Stimulated activated CD4-positive, alpha-beta T cell treated with anti-CD3 and anti-CD28 coated beads, Interleukin-1b, Interleukin-23, amount 100 ng/mL, for 24 hours (primary cell): ENCODE measurements at places on chromosomes 11 and 22.

- DNase-seq, result no peak
Observed at GRCh38 chr22:43829904-43830851, 18.1 kb upstream of the EFCAB6 start.

GRCh38 chr11:23134627-23135026 is 274.4 kb upstream of the CCDC179 start:
- no peak for DNase-seq

- no peak for DNase-seq
Observed at GRCh38 chr11:120131941-120132644, 5.8 kb downstream of the TRIM29 start.

- DNase-seq, result no peak
Observed at GRCh38 chr11:112734207-112734606, 227.0 kb upstream of the NCAM1 start.

GRCh38 chr11:86749821-86750401 is 50.4 kb upstream of the PRSS23 start:
- DNase-seq, result no peak

DNA sequence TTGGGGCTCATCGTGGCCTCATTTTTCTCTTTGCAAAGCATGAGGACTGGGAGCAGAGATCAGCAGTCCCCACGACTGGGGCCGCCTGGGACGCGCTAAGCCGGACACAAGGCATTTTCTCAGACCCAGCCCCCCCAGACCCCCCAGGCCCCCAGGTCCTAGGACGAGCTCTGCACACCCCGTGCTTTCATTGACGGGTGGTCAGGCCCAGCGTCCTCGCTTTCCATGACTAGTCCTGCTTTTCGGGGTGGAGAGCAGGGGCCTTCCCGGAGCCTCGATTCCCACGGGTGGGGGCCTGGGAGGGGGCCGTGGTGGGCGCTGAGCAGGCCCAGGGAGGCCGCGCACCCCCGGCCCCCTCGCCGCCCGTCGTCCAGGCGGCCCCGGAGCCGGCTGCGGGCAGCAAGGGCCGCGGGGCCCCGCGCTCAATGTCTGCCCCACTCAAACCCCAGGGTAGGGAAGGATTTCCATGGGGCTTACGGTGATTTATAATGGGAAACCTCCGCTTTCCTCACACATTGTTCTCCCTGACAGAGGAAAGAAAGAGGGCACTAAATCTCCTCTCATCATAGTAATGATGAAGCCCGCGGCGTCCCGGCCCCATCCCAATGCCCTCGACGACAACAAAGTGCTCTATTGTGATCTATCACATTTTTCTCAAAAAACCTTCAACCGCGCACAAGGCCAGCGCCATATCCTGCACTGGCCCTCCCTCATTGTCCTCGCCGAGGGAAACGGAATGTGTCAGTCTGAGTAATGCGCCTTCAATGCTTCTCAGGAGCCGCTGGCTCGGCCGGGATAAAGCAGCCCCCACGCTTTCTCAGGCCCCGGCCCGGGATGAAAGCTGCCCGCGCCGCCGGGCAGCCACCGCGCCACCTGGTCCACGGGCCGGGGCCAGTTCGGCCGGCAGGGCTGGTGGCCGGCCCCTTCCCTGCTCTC is 10.4 kb upstream of the LINC01488 start:
- no peak for DNase-seq

GRCh38 chr11:6353367-6353987 is 33.2 kb upstream of the CAVIN3 start:
- peak; percentile 28 for DNase-seq

GRCh38 chr11:91124363-91124762 is 901.5 kb upstream of the CHORDC1 start:
- DNase-seq, result no peak

- no peak for DNase-seq
Observed at GRCh38 chr11:117535201-117535849, 207.7 kb downstream of the CEP164 start.

DNA sequence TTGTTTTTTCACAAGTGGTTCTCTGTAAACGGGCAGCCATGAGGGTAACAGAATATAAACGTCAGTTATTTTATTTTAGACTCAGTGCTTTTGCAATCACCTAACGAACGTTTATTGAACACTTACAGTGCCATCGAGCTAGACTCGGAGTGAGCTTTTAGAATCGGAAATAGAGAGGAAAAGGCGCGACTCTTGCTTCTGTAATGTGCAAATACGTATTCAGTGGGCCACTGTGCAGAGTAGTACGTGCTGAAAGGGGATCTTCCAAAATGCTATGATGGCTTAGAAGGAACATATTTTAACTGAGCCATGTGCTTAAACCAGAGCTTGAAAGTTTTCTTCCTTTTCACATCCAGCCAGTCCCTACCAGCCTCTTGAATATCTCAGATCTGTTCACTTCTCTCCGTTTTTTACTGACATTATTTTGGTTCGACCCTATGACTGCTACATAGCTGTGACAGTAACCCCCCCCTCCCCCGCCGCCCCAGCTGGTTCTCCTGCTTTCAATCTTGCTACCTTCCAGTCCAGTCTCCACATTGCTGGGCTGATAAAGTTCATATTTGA is 468 bp downstream of the DDIAS start:
- no peak for DNase-seq

GRCh38 chr11:60389279-60389910 is 6.9 kb upstream of the MS4A14 start:
- DNase-seq, result no peak

DNA sequence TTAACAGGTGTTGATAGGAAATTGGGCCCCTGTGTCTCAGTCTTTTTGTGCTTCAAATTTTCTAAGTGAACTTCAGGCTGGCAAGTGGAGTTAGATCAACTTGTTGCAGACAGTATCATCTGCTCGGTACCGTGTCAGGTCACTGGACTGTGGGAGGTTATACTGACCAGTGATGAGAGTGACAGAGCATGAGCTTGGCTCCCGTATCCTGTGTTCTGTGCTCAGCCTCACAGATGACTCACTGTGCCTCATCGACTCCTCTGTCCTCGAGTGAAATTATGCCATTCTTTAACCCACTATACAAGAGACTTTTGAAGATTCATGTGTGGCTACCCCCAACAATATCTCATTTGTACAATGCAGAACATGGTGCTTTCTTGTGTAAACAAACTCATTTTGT is 7.9 kb downstream of the GRAP2 start:
- no peak for DNase-seq

GRCh38 chr11:66854729-66855211 is 2.1 kb upstream of the LRFN4 start:
- DNase-seq, result no peak

- no peak for DNase-seq
Observed at GRCh38 chr11:102495161-102496042, 35.1 kb downstream of the MMP7 start.

DNA sequence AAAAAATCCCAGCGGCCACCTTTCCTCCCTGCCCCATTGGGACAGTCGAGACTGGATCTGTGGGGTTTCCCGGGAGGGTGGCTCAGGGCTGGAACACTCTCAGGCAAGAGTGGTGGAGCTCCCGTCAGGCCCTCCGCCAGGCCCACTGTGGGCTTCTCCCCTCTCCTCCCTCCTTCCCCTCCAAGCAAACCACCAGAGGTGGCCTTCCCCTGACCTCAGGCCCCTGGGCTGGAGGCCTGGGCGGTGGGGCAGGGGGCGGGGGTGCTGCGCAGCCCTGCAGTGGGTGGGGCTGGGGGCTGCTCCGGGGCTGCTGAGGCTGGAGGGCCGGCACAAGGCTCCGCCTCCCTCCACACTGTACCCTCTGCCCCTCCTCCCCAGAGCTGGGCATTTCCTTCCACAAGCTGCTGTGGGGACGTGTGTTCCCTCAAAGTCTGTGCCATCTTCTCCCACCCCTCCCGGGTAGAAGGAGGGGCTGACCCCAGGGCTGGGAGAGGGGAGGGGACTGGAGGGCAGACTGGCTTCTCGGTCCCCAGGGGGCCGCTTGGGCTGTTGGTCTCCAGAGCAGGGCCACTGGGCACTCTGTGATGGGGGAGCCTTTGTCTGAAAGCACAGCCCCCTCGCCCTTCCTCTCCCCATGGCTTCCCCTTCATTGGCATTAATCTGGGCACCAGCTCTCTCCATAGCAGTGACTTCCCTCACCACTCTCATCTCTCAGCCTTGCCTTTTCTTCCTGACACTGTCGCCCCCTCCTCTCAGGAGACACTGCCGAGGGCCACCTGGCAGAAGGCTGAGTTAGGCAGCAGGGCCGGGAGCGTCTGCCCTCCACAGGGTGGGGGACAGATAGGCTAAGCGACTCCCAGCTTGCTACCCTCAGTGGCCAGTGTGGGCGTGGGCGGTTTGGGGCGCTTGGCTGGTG is 7.1 kb downstream of the RCOR2 start:
- no peak for DNase-seq

DNA sequence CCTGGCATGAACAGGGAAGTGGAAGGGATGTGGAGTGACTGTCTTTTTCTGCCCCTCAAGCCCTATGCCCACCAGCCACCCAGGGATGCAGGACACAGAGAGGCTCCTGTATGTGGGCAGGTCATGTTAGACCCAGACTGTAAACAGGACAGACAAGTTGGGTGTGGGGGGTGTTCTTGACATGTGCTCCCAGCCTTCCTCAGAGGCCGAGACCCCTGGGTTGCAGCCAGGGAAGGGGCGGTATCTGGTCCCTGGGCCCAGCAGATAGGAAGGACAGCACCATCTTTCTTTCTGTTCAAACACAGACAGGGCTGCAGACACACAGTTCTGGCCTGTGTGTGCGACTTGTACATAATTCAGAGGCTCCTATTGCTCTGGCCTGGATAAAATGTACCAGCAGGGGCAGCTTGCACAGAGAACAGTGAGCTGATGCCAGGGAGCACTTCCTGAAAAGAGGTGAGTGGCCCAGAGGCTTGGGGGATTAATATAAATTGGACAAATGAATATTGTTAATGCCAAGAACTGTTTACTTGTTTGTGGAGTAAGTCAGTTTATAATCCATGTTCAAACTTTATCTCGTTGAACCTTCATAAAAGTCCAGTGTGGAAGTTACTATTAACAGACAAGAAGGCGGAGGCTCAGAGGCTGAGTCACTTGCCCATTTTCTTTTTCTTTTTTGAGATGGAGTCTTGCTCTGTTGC is 16.6 kb downstream of the GDPD5 start:
- no peak for DNase-seq

- DNase-seq, result no peak
Observed at GRCh38 chr11:104957280-104957679, 11.1 kb downstream of the CASP4 start.

GRCh38 chr11:119523539-119524157 is 100.7 kb upstream of the THY1 start:
- no peak for DNase-seq

- no peak for DNase-seq
Observed at GRCh38 chr11:70067036-70067435, 11.1 kb upstream of the ANO1 start.

GRCh38 chr11:63711838-63712237 is 30.5 kb downstream of the RTN3 start:
- no peak for DNase-seq

DNA sequence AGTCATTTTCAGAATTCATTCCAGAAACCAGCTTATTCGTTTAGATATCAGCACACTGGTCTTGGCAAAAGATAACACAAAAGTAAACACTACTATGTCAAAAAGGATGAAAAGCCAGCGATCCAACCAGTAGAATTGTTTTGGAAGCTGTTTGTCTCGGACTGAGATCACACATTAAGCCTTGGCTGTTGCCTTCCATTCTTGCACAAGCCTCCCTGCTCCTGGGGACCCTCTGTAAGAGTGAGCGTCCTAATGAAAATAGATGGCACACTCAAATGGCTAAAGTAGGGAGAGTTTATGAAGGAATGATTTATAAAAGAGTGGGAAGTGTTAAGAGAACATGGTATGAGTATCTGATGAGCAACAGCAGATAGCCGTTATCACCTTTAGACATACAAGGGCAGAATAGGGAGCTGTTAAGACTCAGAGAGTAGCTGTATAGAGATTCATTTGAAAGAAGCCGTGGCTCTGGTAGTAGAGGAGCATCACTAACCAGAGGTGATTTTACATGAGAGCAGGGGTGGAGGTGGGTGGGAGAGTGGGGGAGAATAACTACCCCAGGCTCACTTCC is 25.2 kb downstream of the PDE3B start:
- no peak for DNase-seq

DNA sequence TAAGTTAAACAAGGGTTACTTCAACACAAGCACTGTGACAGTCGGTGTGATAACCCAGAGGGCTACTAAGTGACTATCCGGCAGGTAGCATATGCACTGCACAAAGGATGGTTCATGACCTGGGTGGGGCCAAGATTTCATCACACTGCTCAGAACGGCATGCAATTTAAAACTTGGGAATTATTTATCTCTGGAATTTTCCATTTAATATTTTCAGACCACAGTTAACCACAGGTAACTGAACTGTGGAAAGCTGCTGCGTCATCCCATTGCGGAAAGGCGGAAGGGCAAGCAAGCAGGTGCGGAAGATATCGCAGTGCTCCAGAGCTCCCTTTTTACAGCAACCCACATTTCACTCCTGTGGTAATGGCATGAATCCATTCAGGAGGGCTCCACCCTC is 540.8 kb downstream of the INSC start:
- no peak for DNase-seq

DNA sequence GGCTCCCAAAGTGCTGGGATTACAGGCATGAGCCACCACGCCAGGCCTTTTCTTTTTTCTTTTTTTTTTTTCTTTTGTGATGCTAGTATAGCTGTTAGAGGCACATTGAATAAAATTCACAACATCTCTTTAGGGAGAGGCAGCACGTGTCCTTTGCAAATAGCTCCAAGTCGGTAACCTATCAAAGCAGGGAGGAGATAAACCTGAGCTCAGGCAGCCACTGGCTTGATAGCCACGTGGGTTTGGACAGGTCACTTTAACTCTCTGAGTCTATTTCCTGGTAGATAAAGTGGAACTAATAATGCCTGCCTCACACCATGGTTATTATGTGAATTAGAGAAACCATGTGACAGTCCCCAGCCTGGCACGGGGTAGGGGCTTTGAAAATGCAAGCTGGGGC is 43.1 kb upstream of the ATXN10 start:
- no peak for DNase-seq

- DNase-seq, result no peak
Observed at GRCh38 chr11:68303083-68303482, 9.3 kb upstream of the LRP5 start.

DNA sequence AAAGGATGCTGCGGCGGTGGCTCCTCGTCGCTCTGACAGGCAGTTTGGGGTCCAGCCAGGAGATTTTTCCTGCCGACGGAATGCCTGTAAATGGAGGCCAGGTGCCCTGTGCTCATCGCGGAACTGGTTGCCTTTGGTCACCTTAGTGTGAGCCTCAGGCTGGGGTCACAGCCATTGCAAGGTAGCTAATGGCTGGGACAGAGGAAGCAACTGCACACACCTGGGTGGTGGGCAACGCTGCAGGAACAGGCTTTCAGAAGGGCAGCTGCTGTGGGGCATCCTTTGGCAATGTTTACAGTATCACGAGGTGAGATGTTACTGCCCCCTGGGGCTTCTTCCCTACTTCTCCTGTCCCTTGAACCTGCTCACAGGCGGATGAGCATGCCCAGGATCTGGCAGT is 205.5 kb downstream of the GRIK4 start:
- DNase-seq, result no peak

- no peak for DNase-seq
Observed at GRCh38 chr11:101523634-101524260, 60.1 kb downstream of the TRPC6 start.

- no peak for DNase-seq
Observed at GRCh38 chr11:198236-198806, 5.4 kb downstream of the SCGB1C1 start.

GRCh38 chr22:30167296-30167695 is 79.3 kb downstream of the LIF start:
- no peak for DNase-seq

GRCh38 chr22:29917052-29917902 is 34.3 kb downstream of the MTMR3 start:
- no peak for DNase-seq

- no peak for DNase-seq
Observed at GRCh38 chr11:124475265-124475664, 29.8 kb upstream of the OR8B8 start.
